ENCODE measurements at places on chromosomes 2 and 18. TPM values are rescaled to one million over a fixed set of nuclear protein-coding genes. Genes with fewer than 3 reads are reported as not detected.
A peak's percentile ranks its signal among the peaks of the same experiment; 100 is the strongest.

DNA sequence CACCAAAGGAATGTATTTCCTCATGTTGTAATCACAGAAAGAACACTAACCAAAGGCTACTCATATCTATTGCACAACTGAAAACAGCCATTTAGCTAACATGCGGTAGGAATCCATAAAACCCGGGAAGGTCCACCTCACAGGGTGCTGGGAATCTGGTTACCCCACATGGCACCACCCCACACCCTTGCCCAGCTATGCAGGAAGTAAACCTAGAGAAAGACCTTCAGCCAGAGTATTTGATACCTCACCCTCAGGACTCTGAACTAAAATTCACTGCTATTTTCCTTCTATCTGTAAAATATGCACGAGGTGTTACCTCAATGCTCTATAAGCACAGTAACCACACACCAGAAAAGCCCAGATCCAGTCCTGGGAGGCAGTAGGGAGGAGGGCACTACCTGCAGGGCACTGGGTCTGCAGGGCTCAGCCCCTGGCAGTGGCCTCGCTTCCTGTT is 45.8 kb downstream of the PTPN2 start:
- H3K27me3 ChIP-seq: no peaks in the 10 kb centered on the region
- H3K27ac ChIP-seq: peak overlapping the region; percentile 89
- H3K4me1 ChIP-seq: peaks cover 51% of the 10 kb centered on the region
- H3K36me3 ChIP-seq: peaks cover 42% of the 10 kb centered on the region

- peaks cover 6% of the 10 kb centered on the region for H3K4me1 ChIP-seq
- DNase-seq: no peak
- no peak overlapping the region for H3K4me3 ChIP-seq
- no peak overlapping the region for H3K27ac ChIP-seq
- no peaks in the 10 kb centered on the region for H3K36me3 ChIP-seq
- H3K27me3 ChIP-seq: peaks cover 49% of the 10 kb centered on the region
Observed at GRCh38 chr2:161625314-161625919, 1.2 kb downstream of the SLC4A10 start.

DNA sequence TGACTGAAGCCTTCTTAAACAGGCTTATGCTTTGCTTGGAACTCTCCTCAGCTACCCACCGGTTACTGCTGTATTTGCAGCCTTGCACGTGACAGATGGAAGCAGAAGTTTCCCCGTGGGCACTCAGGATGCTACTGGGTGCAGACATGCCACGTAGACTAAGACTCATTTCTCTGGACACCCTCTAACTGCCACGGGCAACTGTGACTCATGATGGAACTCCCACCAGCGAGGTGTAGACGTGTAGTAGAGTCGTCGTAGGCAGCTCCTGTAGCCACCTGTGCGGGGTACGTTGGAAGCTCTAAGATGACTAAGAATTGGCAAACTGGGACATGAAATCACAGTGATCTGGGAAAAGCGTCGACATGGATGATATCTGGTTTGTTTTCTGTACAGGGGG is 27.5 kb downstream of the TSHZ1 start:
- H3K4me3 ChIP-seq: no peak overlapping the region
- H3K36me3 ChIP-seq: peaks cover 3% of the 10 kb centered on the region
- no peak overlapping the region for H3K27ac ChIP-seq
- no peaks in the 10 kb centered on the region for H3K27me3 ChIP-seq

The GAREM2 gene
- 7.9 TPM for total RNA-seq

DNA sequence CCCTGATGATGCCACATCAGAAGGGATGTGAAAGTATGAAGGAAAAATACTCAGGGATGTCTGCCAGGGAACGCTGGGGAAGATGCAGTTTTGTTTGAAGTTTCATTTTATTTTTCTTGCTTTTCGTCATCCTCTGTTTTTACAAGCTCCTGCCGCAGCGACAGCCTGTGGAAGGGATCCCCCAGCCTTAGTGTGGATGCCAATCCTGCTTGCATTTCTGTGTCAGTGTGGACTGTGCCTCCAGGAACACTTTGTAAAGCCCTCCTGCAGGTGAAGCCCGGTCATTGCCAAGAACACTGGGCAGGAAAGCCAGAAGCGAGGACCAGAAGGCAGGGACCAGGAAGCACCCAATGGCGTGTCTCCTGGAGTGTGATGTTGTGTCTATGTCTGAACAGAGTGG is 234.3 kb downstream of the SEPTIN10 start:
- peaks cover 2% of the 10 kb centered on the region for H3K27me3 ChIP-seq
- H3K36me3 ChIP-seq: no peaks in the 10 kb centered on the region
- H3K4me3 ChIP-seq: no peak overlapping the region
- no peak for DNase-seq

The SPP2 gene
- not detected for total RNA-seq

- DNase-seq: no peak
- peaks cover 4% of the 10 kb centered on the region for H3K36me3 ChIP-seq
- no peak overlapping the region for H3K27ac ChIP-seq
- H3K27me3 ChIP-seq: no peaks in the 10 kb centered on the region
- H3K4me3 ChIP-seq: no peak overlapping the region
- peaks cover 6% of the 10 kb centered on the region for H3K4me1 ChIP-seq
Observed at GRCh38 chr2:196954001-196954400, 27.5 kb upstream of the PGAP1 start.

GRCh38 chr2:107086497-107086896 is 200.5 kb upstream of the ST6GAL2 start:
- no peak overlapping the region for H3K27ac ChIP-seq
- H3K4me1 ChIP-seq: no peaks in the 10 kb centered on the region
- no peaks in the 10 kb centered on the region for H3K36me3 ChIP-seq
- no peaks in the 10 kb centered on the region for H3K27me3 ChIP-seq
- no peak for DNase-seq

The POTEF gene
- total RNA-seq: not detected

- H3K36me3 ChIP-seq: no peaks in the 10 kb centered on the region
- peaks cover 16% of the 10 kb centered on the region for H3K27me3 ChIP-seq
- H3K4me1 ChIP-seq: peaks cover 12% of the 10 kb centered on the region
- H3K27ac ChIP-seq: no peak overlapping the region
- H3K4me3 ChIP-seq: no peak overlapping the region
Observed at GRCh38 chr2:207044379-207045362, 105.4 kb downstream of the CPO start.

DNA sequence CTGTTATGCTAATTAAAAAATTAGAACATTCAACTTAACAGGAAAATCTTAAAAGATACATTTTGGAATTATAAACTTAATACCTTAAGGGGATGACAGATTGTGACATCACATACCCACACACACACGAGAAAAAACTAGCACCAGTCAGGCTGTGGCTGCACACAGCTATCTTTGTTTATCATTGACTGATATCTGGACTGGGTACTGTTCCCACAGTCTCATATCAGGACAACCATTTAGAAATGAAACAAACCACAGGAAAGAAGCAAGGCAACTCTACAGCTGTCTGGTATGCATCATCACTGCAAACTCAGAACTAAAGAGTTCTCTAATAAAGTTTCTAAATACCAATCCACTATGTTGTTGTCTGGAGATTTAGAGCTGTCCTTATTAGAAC is 210.9 kb upstream of the SMAD7 start:
- peak; percentile 72 for DNase-seq
- no peak overlapping the region for H3K27ac ChIP-seq
- H3K4me1 ChIP-seq: peaks cover 10% of the 10 kb centered on the region
- no peak overlapping the region for H3K4me3 ChIP-seq
- H3K36me3 ChIP-seq: peaks cover 27% of the 10 kb centered on the region
- no peaks in the 10 kb centered on the region for H3K27me3 ChIP-seq

- no peak overlapping the region for H3K4me3 ChIP-seq
- DNase-seq: no peak
- H3K4me1 ChIP-seq: peaks cover 14% of the 10 kb centered on the region
- no peak overlapping the region for H3K27ac ChIP-seq
Observed at GRCh38 chr2:17821080-17821479, 4.8 kb downstream of the MSGN1 start.

DNA sequence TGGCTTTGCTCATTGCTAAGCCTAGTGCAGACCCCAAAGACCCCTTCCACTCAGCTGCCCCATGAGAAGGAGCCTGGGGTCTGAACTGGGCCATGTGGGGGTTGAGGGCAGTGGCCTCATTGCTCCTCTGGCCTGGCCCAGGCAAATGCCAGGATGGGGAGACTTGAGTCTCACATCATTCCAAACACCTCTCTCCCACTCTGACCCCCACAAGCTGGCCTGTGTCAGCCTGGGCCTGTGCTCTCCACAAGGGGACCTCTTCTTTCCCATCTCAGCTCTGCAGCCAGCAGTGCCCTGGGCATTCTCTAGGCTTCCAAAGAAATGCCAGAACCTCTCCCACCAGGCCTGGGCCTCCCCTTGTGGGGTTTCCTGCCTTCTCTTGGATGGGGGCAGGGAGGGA is 45.8 kb upstream of the OTOF start:
- H3K4me1 ChIP-seq: peaks cover 10% of the 10 kb centered on the region
- H3K36me3 ChIP-seq: no peaks in the 10 kb centered on the region
- peaks cover 8% of the 10 kb centered on the region for H3K27me3 ChIP-seq
- no peak overlapping the region for H3K4me3 ChIP-seq
- no peak for DNase-seq

GRCh38 chr2:240797500-240797895 is 22.5 kb downstream of the KIF1A start:
- no peak overlapping the region for H3K4me3 ChIP-seq
- H3K27me3 ChIP-seq: peaks cover 14% of the 10 kb centered on the region
- DNase-seq: no peak
- no peak overlapping the region for H3K27ac ChIP-seq
- H3K36me3 ChIP-seq: no peaks in the 10 kb centered on the region
- H3K4me1 ChIP-seq: no peaks in the 10 kb centered on the region

- H3K36me3 ChIP-seq: no peaks in the 10 kb centered on the region
- no peak for DNase-seq
- peaks cover 7% of the 10 kb centered on the region for H3K27me3 ChIP-seq
- H3K4me3 ChIP-seq: no peak overlapping the region
- no peak overlapping the region for H3K27ac ChIP-seq
- H3K4me1 ChIP-seq: no peaks in the 10 kb centered on the region
Observed at GRCh38 chr2:86646329-86646728, 22.7 kb upstream of the RNF103 start.

DNA sequence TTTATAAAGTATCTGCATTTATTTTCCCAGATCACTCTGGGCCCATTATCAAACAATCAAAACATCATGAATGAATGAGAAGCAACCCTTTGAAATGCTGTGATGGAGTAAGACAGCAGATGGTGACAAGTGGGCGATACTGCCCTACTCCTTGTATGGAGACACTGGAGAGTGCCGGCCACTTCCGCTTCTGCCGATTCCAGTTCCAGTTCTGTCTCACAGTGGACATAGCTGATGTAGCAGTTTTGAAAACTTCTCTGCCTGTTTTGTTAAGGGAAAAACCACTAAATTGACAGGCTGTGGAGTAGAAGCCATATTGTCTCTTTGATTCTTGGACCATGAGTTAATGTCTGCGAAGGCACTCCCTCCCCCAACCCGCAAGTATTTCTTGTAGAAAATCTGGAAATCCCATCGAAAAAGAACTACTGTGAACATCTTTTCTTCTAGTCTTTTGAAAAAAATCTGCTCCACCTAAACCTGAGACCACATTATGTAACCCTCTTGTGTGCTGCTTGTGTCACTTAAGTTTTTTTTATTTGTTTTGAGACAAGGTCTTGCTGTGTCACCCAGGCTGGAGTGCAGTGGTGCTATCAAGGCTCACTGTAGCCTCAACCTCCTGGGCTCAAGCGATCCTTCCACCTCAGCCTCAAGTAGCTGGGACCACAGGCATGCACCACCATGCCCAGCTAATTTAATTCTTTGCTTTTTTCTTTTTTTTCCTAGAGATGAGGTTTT is 133.5 kb downstream of the TANC1 start:
- H3K27ac ChIP-seq: no peak overlapping the region
- H3K4me3 ChIP-seq: no peak overlapping the region
- no peaks in the 10 kb centered on the region for H3K36me3 ChIP-seq
- no peaks in the 10 kb centered on the region for H3K27me3 ChIP-seq
- peaks cover 4% of the 10 kb centered on the region for H3K4me1 ChIP-seq

DNA sequence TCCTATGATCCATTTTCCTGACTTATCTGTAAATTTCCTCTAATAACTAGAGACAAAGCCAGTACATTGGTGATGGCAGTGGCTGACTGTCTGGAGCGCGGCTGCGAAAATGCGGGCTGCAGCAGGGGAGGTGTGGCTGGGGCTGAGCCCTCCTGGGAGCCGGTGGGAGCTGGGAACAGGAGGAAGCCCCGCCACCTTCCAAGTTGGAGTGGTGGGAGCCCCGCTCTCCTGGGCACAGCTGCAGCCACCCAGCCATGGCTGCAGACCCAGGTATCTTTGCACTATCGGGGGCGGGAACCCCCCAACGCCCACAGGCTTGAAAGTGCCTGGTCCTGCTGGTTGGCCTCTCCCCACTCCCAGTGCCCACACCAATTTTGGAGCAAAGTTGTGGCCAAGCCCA is 633.0 kb upstream of the TMEFF2 start:
- no peaks in the 10 kb centered on the region for H3K4me1 ChIP-seq
- H3K27ac ChIP-seq: no peak overlapping the region
- no peaks in the 10 kb centered on the region for H3K27me3 ChIP-seq
- no peak overlapping the region for H3K4me3 ChIP-seq
- no peaks in the 10 kb centered on the region for H3K36me3 ChIP-seq

DNA sequence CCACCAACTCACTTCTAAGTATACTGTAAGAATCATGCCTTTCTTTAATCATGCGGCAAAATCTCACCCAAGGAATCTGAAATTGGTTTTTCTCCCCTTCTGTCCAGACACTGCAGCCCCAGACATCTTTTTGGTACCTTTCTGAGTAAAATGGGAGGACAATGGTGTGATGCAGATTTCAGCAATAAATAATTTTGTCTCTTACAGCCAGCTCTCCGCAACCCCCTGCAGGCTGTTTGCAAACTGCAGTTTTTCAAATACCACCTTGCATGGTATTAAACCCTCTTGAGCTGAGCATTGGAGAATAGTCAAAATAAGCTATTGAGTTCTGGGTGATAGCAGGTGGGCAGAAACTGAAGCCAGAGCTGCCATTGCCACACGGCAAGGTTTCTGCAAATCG is 32.2 kb downstream of the GPR39 start:
- H3K27ac ChIP-seq: no peak overlapping the region
- DNase-seq: no peak
- H3K4me3 ChIP-seq: no peak overlapping the region
- H3K4me1 ChIP-seq: no peaks in the 10 kb centered on the region

The RFTN2 gene
- not detected for total RNA-seq

- H3K4me3 ChIP-seq: peak overlapping the region; percentile 100
- H3K27me3 ChIP-seq: no peaks in the 10 kb centered on the region
- peaks cover 59% of the 10 kb centered on the region for H3K36me3 ChIP-seq
- peaks cover 37% of the 10 kb centered on the region for H3K4me1 ChIP-seq
Observed at GRCh38 chr18:35289293-35289692, 736 bp downstream of the ZSCAN30 start.

DNA sequence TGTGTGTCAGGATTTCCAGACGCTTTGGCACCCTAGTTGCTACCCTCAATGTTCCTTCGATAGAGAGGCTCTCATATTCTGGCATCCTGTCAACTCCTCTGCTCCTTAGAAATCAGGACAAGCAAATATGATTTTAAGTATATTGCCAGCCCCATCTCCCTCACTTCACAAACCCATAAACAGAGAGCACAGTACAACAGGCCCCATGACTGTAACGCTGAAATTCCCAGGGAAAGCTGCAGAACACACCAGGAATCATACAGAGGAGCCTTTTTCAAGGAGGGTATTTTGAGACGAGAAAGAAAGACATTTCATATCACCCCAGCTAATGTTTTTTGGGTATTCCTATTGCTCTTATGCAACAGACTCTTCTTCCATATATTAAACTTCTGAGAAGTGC is 162.9 kb downstream of the NAPG start:
- no peaks in the 10 kb centered on the region for H3K4me1 ChIP-seq
- H3K27ac ChIP-seq: no peak overlapping the region
- no peak for DNase-seq
- no peaks in the 10 kb centered on the region for H3K36me3 ChIP-seq
- no peak overlapping the region for H3K4me3 ChIP-seq
- no peaks in the 10 kb centered on the region for H3K27me3 ChIP-seq

Measured in activated CD4-positive, alpha-beta T cell treated with anti-CD3 and anti-CD28 coated beads, Interleukin-2, amount 10 ng/mL, durations not matched to agents 24 days and 14 days (primary cell).